ENCODE measurements at places on chromosomes 2 and 18.

GRCh38 chr2:235001237-235002133 lies 49.7 kb downstream of the SH3BP4 start:
- DNase-seq: no peak

- DNase-seq: no peak
These were observed 45.9 kb downstream of the HS1BP3 start for GRCh38 chr2:20604951-20605381.

DNA sequence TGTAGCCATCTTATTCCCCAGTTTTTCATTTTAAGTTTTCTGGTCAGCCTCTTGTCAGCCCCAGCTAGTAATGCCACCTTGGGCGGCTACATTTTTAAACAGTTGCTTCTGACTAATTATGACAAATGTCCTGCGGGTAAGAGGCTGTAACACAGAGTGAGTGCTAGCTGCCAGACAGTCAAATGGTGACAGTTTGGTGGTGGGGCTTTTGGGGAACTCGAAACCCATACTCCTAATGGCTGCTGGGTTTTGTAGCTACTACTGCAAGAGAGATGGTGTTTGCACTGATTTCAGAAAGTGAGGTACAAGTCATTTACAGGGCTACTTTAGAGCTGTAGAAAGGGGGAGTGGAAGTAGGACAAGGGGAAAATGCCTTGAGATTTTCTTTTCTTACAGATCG lies 48.2 kb downstream of the ZCCHC2 start:
- no peak for DNase-seq

DNA sequence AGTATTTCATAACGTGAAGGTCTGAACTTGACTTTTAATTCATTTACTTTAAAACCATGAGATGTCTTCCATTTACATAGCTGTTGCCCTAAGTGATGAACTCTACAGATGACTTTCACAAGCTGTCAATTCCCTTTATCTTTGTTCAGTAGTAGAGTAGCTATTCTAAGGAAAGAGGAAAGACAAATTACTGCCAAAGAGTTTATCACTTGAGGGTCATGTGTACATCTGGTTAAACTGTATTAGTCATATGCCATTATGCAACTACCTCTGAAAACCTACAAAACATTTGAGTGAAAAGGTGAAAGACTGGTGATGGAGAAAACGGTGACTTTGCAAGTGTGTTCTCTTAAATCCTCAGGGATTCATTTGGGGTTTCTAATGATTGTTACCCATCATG lies 763.9 kb downstream of the TMEM182 start:
- no peak for DNase-seq

DNA sequence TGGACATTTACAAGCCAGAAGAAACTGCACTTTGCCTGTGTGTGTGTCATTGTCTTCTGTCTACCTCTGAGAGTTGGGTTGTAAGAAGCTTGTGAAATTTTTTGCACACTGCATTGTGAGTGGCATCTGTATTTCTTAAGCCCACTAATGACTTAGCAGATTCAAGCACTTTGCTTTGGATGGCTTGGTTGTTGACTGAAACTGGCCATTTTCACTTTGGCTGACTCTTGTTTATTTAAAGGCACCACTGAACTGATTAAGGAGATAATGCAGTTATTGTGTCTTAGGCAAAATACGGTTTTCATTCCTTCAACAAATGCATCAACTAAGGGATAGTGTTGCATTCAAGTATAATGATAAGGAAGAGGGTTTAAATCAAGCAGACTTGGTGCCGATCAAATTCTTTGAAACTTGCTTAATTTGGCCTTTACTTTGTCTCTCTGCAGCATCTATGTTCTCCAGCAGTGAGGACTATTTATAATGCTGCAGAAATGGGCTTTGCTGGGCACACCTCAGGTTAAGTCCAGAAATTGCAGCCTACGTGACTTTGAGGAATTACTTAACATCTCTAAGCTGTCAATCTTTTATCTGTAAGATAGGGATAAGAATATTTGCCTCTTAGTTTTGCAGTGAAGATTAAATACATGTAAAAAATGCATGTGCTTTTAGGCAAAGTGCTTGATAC lies 142.0 kb downstream of the CCDC85A start:
- no peak for DNase-seq

- DNase-seq: no peak
These were observed 52.5 kb downstream of the AQP4 start for GRCh38 chr18:26813043-26813442.

- no peak for DNase-seq
These were observed 21.3 kb upstream of the BCL2L11 start for GRCh38 chr2:111099402-111099801.

- no peak for DNase-seq
These were observed 244.3 kb downstream of the FAM210A start for GRCh38 chr18:13481820-13482617.

DNA sequence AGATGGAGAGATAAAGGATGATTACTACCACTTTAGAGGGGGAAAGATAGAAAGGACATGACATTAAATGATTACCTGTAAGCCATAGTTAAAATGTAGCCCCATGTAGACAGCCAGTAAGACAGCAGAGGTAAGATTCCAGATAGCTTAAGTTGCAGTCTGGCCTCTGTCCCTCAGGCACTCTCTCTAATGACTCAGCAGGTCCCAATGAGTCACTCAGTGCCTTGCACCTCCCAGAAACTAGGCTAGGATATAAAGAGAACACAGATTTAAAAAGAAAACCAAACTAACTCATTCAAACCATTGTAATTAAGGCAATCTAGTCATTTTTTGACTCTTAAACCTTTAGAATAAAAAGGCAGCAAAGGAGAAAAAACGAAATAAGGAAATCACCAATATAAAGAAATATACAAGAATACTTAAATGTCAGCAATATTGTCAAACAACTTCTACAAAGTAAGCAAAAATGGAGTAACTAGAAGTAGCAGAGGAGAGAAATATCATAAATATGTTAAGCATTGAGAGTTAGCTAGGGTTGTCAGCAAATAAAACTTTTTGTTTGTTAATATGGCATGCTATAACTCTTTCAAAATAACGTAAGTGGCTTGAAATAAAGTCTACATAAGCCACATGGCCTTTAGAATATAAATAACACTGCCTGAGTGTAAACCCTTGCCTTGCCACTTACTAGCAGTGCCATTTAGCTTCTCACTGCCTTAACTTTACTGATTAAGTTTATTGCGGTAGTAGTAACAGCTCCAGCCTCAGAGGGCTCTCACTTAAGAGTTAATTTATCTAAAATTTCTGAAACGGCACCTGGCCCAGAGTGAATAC lies 48.5 kb downstream of the SOCS6 start:
- DNase-seq: no peak

DNA sequence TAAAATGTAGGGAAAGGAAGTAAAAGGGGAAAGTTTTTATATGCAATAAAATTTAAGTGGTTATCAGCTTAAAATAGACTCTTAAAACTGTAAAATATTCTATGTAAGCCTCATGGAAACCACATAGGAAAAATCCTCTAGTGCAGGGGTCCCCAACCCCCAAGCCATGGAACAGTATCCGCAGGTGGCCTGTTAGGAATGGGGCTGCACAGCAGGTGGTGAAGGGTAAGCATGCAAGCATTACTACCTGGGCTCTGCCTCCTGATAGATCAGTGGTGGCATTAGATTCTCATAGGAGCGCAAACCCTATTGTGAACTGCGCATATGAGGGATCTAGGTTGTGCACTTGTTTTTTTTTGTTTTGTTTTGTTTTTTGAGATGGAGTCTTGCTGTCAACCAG lies 1409.3 kb upstream of the CDH2 start:
- DNase-seq: no peak

DNA sequence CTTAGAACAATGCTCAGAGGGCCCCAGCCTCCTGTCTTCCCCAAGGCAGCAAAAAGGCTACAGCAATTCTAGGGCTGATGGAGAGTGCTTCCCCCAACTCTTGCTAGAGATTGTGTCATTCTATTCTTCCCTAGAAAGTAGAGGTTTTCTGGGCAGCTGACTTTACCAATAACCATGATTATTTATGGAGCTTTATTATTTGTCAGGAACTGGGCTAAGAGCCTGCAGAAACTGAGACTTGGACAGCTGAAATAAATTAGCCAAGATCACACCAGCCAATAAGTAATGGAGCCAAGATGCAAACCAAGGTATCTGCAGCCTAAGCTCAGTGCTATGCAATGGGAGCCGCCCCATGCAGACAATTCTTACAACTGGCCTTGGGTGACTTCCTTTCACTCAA lies 84.8 kb downstream of the CCBE1 start:
- no peak for DNase-seq

DNA sequence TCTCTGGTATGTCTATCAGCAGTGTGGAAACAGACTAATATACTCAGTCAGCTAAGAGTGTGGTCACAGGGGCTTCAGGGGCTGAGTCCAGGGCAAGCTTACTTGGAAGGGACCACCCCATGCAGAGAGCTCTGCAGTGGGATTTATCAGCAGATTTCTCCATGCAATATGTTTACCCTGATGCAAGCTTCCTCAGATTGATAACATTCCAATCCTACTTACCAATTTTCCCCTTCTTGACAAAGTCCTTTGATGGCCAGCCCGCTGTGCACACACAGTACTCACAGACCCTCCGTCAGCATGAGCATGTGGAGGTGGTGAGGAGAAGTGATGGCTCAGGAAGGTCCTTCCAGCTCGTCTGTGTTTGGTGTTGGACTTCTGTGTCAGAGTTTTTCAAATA lies 51.8 kb downstream of the SH3RF3 start:
- DNase-seq: no peak

GRCh38 chr2:47096451-47096850 lies 58.7 kb downstream of the STPG4 start:
- no peak for DNase-seq

DNA sequence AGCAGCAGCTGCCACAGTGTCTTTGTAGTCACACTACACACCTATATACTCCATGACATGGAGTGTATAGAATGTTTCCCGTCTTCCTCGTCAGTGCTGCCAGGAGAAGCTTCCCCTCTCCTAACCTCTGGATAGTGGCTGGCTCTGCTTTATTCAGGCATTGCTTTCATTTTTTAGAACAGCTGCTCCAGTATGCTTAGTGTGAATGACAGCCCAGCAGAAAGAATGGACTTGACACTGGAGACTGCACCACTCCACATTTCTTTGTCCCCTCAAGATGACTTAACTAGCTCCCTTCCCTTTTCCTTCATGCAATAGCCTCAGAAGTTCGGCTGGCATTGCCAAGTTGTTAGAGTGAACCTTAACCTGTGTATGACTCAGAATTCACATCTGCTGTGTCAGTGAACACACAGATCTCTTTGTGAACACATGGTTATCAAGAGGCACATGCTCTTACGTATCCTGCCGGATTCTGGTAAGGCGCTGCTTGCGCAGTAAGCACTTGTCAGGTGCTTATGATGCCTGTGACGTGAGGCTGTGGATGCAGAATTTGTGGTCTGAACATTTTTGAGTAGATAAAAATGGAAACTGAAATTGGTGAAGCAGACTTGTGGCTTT lies 73.9 kb downstream of the NEDD4L start:
- DNase-seq: no peak

GRCh38 chr2:100397118-100397860 lies 20.2 kb downstream of the CHST10 start:
- no peak for DNase-seq

DNA sequence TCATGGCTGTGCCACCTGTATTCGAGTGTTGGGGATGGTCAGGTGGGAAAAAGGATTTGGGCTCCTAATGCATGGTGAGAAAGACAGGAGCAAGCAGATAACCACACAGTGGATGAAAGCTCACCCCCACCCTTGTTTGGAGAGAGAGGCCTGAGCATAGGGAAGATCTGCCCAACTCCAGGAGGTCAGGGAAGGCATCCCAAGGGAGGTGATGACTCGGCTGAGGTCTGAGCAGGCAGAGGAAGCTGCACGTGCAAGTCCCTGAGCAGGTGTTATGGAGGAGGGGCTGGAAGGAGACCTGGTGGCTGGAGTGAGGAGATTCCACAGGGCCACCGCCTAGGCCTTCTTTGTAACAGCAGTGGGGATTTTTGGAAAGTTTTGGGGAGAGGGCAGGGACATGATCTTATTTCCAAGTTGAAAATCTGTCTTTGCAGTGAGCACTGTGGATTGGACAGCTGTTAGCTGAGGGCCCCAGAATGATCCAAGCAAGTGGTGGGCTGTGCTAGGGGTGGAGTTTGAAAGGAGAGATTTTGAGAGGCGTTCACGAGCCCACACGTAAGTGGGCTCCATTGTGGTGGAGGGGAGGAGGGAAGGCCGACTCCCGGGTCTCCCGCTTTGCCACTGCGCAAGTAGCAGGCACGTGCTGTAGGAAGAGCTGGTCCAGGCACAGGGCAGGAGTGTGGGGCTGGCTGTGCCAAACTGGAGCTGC lies 228.5 kb downstream of the GLI2 start:
- DNase-seq: no peak

DNA sequence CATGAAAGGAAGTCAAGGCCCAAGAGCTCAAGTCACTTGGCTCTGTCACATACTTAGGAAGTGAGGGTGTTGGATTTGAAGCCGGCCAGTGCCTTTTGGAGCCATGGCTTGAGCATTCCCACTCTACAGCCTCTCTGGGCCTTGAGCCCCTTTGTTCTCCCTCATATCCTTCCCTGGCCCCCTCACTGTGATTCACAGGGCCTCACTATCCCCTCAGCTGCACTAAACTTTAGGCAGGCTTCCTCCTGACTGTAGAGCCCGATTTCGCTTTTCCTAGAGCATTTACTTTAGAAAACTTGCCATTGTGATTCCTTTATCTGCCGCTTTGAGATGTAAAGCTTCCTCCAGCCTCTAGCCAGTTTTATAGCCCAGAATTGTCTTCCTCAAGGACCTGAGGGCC lies 107.6 kb downstream of the FBXO15 start:
- DNase-seq: no peak

- no peak for DNase-seq
These were observed 722.4 kb downstream of the NRXN1 start for GRCh38 chr2:50309503-50309902.

- DNase-seq: peak; percentile 36
These were observed 23.4 kb upstream of the TANK start for GRCh38 chr2:161136696-161137324.

DNA sequence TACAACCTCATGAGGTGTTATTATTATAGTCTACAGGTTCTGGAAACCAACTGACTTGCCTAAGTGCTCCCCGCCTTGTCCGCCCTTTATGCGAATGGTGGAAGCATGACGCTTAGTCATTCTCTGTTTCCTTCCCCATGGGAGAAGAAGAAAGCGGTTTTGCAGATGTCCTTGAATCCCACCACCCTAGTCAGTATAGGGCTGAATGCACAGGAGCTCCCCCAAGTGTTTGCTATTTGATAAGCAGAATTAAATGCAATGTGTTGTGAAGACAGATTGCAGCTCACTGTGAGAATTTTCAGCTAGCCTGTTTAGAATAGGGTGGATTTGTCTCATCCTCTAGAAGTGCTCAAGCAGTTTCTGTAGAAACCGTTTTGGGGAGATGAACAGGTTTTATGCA lies 652.0 kb downstream of the DCC start:
- DNase-seq: no peak

- no peak for DNase-seq
These were observed 201.6 kb downstream of the EN1 start for GRCh38 chr2:118645876-118646275.

GRCh38 chr2:134282629-134283400 lies 28.9 kb downstream of the MGAT5 start:
- peak; percentile 46 for DNase-seq

Data from naive thymus-derived CD4-positive, alpha-beta T cell (primary cell).